ENCODE measurements at places on chromosomes 4 and X.

DNA sequence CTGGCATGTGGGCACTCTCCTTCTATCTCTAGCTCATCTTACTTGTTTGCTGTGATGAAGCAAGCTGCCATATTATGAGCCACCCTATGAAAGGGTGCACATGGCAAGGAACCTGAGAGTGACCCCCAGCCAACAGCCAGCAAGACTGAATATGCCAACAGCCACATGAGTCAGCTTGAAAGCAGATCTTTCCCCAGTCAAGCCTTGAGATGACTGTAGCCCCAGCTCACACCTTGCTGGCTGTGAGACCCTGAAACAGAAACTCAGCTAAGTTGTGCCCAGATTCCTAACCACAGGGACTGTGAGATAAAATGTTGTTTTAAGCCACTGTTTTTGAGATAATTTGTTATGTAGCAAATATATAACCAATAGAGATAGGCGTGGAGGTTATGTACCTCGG is 36.2 kb downstream of the KDM5C start:
- DNase-seq: no peak

DNA sequence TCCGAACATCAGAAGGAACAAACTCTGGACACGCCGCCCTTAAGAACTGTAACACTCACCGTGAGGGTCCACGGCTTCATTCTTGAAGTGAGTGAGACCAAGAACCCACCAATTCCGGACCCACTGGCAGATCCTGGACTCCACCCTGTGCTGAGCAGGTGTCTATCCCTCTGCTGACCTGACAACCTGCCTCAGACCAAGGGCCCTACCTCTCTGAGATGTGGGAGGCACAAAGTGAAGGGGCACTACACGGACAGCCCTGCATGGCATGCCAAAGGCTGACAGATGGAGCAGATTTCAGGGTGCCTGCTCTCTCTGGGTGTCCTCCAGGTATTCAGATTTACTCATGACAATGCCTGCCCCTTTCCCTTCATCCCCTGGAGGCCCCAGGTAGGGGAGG is 14.0 kb upstream of the HSFX1 start:
- DNase-seq: no peak

DNA sequence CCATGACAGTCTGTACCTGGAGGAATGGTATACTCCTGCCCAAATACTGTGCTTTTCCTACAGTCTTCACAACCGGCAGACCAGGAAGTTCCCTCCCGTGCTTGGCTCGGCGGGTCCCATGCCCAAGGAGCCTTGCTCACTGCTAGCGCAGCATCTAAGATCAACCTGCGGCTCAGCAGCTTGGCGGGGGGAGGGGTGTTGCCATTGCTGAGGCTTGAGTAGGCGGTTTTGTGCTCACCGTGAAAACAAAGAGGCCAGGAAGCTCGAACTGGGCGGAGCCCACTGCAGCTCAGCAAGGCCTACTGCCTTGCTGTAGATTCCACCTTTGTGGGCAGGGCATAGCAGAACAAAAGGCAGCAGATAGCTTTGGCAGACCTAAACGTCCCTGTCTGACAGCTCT is 152.7 kb downstream of the TEX11 start:
- DNase-seq: no peak

DNA sequence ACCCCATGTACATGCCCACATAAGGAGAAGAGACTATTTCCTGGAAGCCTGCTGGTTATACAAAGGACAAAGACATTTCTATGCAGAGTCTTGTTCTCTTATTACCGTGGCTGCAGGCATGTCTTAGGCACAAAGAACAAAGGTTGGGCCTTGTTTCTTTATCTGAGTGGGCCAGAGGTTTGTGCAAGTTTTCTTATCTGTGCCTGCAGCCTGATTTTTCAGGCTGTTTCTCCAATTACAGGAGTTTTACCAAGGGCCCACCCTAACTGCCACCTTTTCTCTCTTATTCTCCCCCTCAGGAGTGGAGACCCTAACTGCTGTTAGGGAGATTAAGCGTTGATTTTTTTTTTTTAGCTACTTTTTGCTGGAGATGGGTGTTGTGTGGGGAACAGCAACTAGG is 3.5 kb downstream of the TENT5D start:
- DNase-seq: no peak

DNA sequence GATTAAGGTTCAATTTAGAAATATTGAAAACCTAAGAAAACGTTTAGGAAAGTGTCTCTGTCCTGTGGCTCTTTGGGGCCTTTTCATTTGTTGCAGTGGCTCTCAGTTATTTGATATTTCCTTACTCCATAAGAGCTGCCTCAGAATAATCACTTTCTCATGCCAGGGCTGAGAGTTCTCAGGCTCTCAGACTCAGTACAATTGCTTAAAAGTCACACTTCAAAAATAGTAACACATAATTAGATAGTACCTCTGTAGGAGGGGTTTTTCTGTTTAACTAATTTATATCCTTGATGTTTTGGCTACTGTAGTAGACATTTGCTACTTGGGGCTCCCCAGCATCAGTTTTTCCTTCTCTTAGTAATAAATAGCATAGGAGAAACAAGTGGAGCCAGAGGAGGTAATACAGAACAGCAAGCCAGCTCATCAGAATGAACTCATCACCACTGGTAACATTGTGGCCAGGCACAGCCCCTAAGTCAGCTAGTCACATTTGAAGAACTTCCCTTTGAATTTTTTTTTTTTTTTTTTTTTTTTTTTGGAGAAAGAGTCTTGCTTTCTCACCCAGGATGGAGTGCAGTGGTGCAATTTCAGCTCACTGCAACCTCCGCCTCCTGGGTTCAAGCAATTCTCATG is 8.0 kb upstream of the HNRNPD start:
- DNase-seq: no peak

DNA sequence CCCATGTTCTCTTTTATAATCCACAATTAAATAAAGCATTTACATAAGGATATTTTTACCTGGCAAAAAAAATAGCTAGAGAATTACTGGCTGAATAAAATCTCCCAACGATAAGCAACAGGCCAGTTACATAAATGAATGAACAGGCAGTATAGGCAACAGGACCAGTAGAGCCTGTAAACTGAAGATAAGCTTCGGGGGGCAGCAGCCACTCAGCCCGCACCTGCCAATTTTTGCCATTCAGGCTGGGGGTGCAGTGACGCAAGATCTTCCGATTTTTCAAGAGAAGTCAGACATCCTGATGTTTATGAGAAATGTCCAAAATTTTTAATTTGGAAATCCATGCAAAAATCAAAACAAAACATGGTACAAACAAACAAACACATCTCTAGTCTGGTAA is 49.0 kb upstream of the CDKN2AIP start:
- no peak for DNase-seq

GRCh38 chrX:15749642-15750610 is 11.9 kb downstream of the CA5B start:
- peak; percentile 6 for DNase-seq

GRCh38 chr4:47824840-47825239 is 13.0 kb downstream of the CORIN start:
- DNase-seq: no peak

GRCh38 chr4:14568351-14568750 is 433.9 kb upstream of the CPEB2 start:
- DNase-seq: no peak

- no peak for DNase-seq
Observed at GRCh38 chr4:304969-305680, at the start of gene ZNF732. Gene ZNF732, minus strand, starts transcription at chr4:305474. Its CDS starts 164 bp downstream, at chr4:305310.

DNA sequence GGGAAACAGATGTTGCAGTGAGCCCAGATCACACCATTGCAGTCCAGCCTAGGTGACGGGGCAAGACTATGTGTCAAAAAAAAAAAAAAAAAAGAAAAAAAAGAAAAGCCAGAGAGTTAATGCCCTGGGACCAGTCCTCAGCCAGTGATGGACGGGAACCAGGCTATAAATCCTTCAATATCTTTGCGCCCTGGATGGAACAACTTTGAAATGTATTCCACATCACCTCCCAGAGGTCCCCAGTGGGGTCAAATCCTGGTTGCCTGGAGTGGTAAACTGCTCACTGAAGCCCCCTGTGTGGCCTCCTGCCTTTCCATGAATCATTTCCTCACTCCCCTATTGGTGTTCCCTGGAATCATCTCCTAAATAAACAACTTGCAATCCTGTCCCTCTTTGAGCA is 166.9 kb downstream of the DEFB131A start:
- DNase-seq: no peak

DNA sequence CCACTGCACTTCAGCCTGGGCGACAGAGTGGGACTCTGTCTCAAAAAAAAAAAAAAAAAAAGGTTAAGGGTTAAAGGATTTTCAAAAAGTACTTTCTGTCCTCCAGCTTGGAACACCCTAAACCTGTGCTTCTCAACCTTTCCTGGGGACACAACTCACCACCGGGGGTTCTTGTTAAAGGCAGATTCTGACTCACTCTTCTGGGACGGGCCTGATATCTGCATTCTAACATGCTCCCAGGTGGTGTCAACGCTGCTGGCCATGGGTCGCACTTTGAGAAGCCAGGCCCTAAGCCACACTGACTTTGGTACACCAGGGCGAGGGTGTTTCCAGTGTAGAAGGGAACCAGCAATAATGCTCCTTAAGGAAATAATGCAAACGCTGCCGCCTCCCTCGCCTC is 46.1 kb downstream of the AFAP1 start:
- no peak for DNase-seq

- no peak for DNase-seq
Observed at GRCh38 chr4:77854431-77855111, 8.1 kb upstream of the MRPL1 start.

GRCh38 chr4:145681956-145682355 is 2.0 kb downstream of the C4orf51 start:
- DNase-seq: peak; percentile 47

DNA sequence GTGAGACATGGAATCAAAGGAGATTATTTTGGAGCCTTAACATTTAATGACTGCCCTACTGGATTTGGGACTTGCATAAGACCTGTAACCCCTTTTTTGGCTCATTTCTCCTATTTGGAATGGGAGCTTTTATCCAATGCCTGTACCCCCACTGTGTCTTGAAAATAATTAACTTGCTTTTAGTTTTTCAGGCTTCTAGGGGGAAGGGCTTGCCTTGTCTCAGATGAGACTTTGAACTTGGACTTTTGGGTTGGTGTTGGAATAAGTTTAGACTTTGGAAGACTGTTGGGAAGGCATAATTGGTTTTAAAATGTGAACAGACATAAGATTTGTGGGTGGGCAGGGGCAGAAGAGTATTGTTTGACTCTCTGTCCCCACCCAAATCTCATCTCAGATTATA is 189.1 kb upstream of the POU3F4 start:
- DNase-seq: no peak

DNA sequence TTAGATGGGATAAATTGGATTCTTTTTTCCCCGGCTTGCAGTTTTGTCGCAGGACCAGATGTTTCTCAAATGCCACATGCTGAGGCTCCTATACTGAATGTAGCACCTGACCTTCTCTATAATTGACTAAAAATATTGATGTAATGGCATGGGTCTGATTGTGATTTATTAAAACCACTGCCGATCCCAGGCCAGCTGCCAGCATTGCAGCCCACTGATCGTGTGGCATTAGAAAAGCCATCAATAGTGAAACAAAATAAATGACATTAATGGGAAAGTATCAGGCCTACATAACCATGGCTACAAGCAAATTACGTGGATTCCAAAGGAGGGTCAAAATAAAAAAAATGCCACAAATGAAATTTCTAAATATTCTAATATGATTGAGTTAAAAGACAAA is 98.7 kb downstream of the MAB21L2 start:
- no peak for DNase-seq

DNA sequence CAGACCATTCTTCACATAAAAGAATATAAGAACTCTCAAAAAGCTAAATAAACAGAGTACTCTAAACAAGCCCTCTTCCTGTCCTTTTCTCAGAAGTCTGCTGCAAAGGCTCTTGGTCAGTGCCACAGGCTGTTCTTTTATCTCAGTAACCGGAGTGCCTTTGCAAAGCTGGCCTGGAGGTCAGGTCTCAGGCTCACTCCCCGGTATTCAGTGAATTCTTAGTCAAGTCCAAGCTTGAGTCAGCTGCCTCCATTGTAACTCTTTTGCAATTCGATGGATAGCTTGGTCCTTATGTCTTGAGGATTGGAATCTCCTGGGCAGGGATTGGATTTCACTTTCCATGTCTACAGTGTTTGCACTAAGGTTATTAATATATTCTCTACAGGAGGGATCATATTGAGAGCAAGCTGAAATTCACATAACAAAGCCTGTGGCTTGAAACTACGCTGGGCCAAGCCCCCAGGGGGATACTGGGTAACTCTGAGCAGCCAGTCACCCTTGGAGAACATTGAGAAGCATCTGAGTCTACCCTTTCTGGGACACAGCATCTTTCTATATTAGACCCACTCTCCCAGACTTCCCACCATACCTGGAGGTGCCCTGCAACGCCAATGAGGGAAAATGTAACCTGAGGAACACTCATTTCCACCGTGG is 10.0 kb upstream of the HS6ST2 start:
- no peak for DNase-seq

- no peak for DNase-seq
Observed at GRCh38 chrX:8504451-8504850, 39.8 kb downstream of the VCX3B start.

GRCh38 chrX:17668929-17669328 is 68.4 kb upstream of the SCML1 start:
- no peak for DNase-seq

GRCh38 chr4:117817301-117817700 is 217.0 kb upstream of the NDST3 start:
- DNase-seq: no peak

DNA sequence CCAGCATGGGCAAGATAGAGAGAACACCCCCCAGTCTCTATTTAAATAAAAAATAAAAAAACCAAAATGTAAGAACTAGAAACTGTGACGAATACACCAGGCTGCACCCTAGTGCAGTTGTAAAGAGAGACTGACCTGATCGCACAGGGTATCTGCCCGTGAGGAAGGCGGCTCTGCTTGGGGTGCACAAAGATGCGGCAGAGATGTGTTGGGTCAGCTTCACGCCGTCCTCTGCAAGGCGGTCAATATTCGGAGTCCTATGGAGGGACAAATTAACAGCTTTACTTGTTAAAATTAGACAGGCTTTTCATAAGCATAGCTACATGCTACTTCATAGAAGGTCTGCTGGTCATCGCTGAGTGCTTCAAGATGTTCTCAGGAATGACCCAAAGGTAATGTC is 26.1 kb upstream of the ARSD start:
- no peak for DNase-seq

GRCh38 chrX:38891641-38892413 is 90.6 kb downstream of the MID1IP1 start:
- DNase-seq: peak; percentile 67

DNA sequence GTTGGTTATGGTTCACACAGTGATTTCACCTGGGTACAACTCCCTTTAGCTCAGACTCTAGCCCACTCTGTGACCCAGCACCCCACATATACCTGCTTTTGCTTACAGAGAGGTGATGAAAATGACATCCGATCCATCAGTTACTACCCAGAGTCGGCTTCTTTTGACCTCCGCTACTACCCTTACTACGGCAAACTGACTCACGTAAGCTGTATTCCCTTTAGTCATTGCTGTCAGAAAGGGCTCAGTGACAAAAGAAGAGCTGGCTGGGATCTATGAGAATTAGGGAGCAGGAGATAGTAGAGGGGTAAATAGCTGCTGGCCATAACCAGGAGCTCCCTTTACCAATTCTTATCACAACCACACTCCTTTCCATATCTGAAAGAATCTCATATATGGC is 16.7 kb downstream of the ATP1B4 start:
- no peak for DNase-seq
